Adrenal gland (tissue), 19 donors: ENCODE measurements at places on chromosomes 16 and 17. TPM values are rescaled to one million over a fixed set of nuclear protein-coding genes. Genes with fewer than 3 reads are reported as not detected.

Gene AATK
- polyA plus RNA-seq: 23.3 TPM

Gene TEX19
- polyA plus RNA-seq: not detected

Gene TMIGD1
- not detected for polyA plus RNA-seq

Gene SEPTIN12
- not detected for polyA plus RNA-seq

Gene MAP3K3
- 15.6 TPM for polyA plus RNA-seq

Gene VMO1
- polyA plus RNA-seq: not detected

Gene KRTAP3-1
- not detected for polyA plus RNA-seq

Gene SEZ6L2
- polyA plus RNA-seq: 14.5 TPM

Gene GID4
- 10.5 TPM for polyA plus RNA-seq

Gene KIFC3
- 130 TPM for polyA plus RNA-seq

Gene ZDHHC1
- 1.3 TPM for polyA plus RNA-seq

Gene RBFOX1
- 0.27 TPM for polyA plus RNA-seq

Gene SOST
- polyA plus RNA-seq: not detected

Gene HSD17B1
- 7.6 TPM for polyA plus RNA-seq

Gene CASKIN1
- not detected for polyA plus RNA-seq

Gene CDH15
- 0.17 TPM for polyA plus RNA-seq

Gene NUBP1
- 87.0 TPM for polyA plus RNA-seq

Gene TEX14
- 0.24 TPM for polyA plus RNA-seq

Gene HOXB13
- polyA plus RNA-seq: not detected

Gene WDR90
- 125 TPM for polyA plus RNA-seq

Gene SMPD3
- polyA plus RNA-seq: 7.7 TPM

Gene TMEM204
- 26.6 TPM for polyA plus RNA-seq

Gene NACA2
- polyA plus RNA-seq: not detected

Gene TBX4
- not detected for polyA plus RNA-seq

Gene ATP2A1
- 1.1 TPM for polyA plus RNA-seq

Gene ABHD15
- 3.0 TPM for polyA plus RNA-seq

Gene KRT28
- not detected for polyA plus RNA-seq

Gene ABCA3
- polyA plus RNA-seq: 21.3 TPM

Gene CCL13
- 2.2 TPM for polyA plus RNA-seq

Gene ACOX1
- polyA plus RNA-seq: 35.3 TPM

Gene SLC5A11
- not detected for polyA plus RNA-seq

Gene CDRT15
- polyA plus RNA-seq: not detected

Gene ABAT
- polyA plus RNA-seq: 12.1 TPM

Gene NT5M
- 0.40 TPM for polyA plus RNA-seq

Gene C16orf96
- polyA plus RNA-seq: 0.07 TPM

Gene PIRT
- polyA plus RNA-seq: 0.84 TPM

Gene PPL
- 0.38 TPM for polyA plus RNA-seq

Gene RNF222
- not detected for polyA plus RNA-seq
